ENCODE measurements at places on chromosomes 16 and 17. TPM values are rescaled to one million over a fixed set of nuclear protein-coding genes. Genes with fewer than 3 reads are reported as not detected.

The FOXL1 gene
- 23.8 TPM for total RNA-seq

The CFAP97D1 gene
- not detected for total RNA-seq

The DBNDD1 gene
- total RNA-seq = 3.5 TPM

GRCh38 chr17:66431910-66432309 is 129.5 kb downstream of the PRKCA start:
- DNase-seq = no peak
- H3K27ac ChIP-seq = no peak overlapping the region
- H3K4me1 ChIP-seq = no peaks in the 10 kb centered on the region
- no peak overlapping the region for H3K4me3 ChIP-seq

GRCh38 chr16:54460263-54460860 is 173.8 kb upstream of the IRX3 start:
- no peak overlapping the region for H3K27ac ChIP-seq
- no peak for DNase-seq
- H3K4me3 ChIP-seq = no peak overlapping the region
- H3K27me3 ChIP-seq = no peaks in the 10 kb centered on the region

GRCh38 chr16:57619133-57619605 is 9.3 kb upstream of the ADGRG1 start:
- H3K36me3 ChIP-seq = no peaks in the 10 kb centered on the region
- H3K4me3 ChIP-seq = no peak overlapping the region
- H3K27me3 ChIP-seq = no peaks in the 10 kb centered on the region
- H3K4me1 ChIP-seq = no peaks in the 10 kb centered on the region
- DNase-seq = peak; percentile 18
- H3K27ac ChIP-seq = no peak overlapping the region

DNA sequence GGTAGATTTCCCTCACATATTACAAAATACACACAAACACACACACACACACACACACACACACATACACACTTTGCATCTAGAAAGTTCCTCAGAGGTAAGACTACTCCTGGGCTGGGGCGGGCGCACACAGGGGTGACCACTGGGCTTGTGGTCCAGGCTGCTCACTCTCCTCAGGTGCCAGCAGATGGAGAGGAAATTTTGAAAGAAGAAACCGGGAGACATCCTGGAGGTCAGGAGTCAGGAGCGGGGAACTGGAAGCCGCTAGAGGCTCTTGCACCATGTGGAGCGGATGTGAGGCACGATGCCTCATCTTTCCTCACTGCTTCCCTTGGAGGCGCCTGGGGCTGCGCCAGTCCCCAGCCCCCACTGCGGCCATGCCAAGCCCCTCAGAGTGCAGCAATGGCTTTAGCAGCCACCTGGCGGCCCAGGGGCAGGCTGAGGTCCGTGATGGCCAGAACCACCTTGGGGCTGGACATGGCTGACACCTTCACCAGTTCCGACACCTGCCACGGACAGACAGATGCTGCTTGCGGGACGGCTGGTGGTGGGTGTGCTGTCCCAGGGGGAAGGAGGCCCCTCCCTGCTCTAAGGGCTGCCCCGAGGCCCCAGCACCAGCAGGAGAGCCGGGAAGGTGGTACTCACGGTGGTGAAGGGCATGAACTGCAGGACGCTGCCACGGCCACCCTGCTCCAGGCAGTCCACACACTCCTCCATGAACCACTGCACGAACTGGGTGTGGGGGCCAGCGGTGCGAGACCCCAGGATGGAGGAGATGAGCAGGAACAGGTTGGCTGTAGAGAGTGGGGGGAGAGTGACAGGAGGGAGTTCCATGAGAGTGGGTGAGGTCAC is 4.1 kb downstream of the CSF3 start:
- no peaks in the 10 kb centered on the region for H3K4me1 ChIP-seq
- no peaks in the 10 kb centered on the region for H3K27me3 ChIP-seq
- H3K36me3 ChIP-seq = no peaks in the 10 kb centered on the region
- H3K4me3 ChIP-seq = no peak overlapping the region
- H3K27ac ChIP-seq = no peak overlapping the region

DNA sequence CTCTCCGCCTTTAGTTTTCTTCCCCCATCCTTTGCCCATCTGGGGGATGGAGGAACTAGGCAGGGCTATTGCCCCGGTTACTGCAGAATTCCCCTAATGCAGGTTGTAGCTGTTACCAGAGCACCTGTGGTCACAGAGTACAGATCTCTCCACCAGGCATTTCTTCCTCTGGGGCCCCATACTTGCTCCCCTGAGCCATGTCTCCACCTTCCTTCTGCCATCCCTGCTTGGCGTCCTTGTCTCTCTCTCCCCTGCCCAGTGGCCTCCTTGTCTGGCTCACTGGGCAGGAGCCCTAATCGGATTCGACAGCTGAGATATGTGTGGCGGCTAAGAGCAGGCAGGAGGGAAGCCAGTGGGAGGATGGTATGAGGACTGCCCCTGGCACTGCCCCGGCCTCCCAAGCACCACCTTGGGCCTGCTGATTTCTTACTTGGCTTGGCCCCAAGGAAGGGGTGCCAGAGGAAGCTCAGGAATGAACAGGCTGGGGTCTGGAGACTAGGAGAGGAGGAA is 2.0 kb downstream of the RARA start:
- H3K27ac ChIP-seq = peak overlapping the region; percentile 90
- no peak for DNase-seq
- H3K4me1 ChIP-seq = peaks cover 10% of the 10 kb centered on the region
- H3K27me3 ChIP-seq = no peaks in the 10 kb centered on the region
- H3K4me3 ChIP-seq = no peak overlapping the region
- H3K36me3 ChIP-seq = no peaks in the 10 kb centered on the region
